ENCODE measurements at places on chromosomes 3 and 15.

- no peak for DNase-seq
These were observed 181.7 kb upstream of the MME start for GRCh38 chr3:154898443-154898842.

DNA sequence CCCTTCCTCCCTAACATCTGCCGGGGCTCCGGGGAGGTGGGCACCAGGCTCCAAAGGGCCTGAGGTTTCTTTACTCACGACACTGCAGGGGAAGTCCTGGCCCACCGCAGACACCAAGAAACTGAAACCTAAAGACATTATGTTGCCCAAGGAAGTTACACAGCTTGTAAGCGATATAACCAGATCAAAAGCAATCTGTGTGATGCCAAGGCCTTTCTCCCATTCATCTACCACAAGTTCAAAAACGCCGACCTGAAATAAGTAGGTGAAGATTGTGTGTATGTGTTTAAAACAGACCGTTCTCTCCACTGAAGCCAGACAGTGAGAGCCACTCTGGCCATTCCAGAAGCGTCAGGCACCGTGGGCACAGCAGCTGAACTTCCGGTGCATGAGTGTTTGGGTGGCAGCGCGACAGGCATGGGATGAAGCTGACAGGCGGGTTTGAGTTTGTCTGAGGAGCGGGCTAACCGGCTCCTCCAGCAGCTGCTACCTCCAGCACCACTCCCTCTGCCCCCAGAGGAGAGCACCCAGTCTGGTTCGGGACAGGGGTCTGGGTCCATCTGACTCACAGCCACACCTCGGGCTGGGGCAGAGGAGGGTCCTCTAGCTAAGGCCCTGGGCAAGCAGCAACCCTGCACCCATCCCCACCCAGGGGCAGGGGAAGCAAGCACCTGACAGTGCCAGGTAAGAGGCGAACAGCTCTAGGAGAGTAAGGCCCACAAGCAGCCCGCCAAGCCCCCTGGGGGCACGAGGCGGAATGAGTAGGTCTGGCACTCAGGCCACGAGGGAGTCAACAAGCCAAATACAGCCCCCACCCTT, 1.3 kb downstream of the TNK2 start:
- DNase-seq: peak; percentile 69

- DNase-seq: no peak
These were observed 32.9 kb downstream of the SOX14 start for GRCh38 chr3:137796993-137797392.

- DNase-seq: no peak
These were observed 517 bp downstream of the TMA7 start for GRCh38 chr3:48440590-48440958.

DNA sequence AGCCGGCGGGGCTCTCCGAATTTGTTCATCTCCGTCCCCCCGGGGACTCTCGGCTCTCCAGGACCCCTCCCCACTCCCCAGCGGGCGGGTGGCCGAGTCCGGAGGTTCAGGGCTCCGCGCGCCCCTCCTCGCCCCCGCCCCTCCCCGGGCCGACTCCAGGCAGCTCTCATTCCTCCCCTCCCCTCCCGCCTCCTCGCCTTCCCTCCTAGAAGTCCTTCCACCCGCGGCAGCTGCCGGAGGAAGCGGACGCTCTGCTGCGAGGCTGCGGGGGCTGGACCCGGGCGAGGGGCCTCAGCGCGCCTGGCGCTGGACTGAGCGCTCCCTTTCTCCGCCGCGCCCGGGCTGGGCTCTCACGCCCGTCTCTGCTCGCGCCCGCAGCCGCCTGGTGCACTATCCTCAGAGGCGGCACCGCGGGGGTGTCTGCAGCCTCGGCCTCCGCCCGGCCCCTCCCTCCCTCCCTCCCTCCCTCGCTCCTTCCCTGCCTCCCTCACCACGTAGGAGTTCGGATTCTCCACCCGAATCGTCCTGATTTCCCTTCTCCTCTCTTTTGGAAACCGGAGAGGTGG, at the start of gene ROBO2:
TSS of gene ROBO2 (plus strand) at position 494 of the 566 bp plus-strand sequence. CDS start 687 bp downstream, outside the sequence.
- DNase-seq: no peak

DNA sequence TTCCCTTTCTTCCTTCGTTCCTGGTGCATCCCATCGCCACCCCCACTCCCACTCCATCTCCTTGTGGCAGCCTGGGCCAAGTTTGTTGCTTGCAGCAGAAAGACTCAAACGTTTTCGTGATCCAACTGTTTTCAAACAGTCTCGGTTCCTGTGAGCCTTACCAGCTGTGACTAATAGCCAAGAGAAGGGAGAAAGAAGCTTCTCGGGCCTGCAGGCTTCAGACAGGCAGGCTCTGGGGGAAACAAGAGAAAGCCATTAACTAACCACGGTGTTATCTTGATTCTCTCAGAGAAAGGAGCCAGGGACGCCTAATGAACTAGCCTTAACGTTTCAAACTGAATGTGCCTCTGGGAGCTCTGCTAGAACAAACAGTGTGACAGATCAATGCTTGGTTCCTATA, 742.0 kb downstream of the NR2F2 start:
- DNase-seq: no peak

DNA sequence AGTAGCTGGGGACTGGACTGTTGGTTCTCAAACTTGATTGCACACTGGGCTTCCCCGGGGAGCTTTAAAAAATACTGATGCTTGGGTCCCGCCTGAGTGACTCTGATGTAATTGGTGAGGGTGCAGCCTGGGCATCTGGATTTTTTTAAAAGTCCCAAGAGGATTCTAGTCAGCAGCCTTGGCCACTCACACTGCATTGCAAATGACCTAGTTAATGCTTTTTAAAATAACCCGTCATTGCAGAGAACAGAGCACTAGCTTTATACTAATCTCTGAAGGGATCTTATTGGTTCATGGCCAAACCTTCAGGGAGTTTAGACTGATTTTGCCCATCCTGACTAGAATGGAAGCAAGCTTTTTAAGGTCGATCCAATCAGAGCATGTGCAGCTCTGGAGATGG, 310.6 kb upstream of the PROK2 start:
- DNase-seq: no peak

DNA sequence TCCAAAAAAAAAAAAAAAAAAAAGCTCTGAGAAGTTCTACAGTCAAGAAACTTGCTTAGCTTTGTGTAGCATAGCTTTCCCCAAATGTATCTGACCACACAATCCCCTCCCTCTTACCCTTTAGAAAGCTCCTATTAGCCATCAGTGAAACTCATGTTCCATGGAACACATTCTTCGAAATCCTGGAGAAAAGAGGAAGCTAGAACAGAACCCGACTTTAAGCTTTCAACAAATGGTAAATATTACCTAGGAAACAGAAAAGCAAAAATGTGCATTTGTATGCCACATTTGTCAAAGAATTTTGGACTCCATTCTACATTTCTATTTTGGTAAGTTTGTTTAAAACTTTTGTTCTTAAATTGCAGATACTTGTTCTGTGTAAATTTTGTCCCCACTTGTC, 17.4 kb upstream of the CRTC3 start:
- DNase-seq: no peak

GRCh38 chr3:54086652-54087405, 35.5 kb upstream of the CACNA2D3 start:
- DNase-seq: no peak

DNA sequence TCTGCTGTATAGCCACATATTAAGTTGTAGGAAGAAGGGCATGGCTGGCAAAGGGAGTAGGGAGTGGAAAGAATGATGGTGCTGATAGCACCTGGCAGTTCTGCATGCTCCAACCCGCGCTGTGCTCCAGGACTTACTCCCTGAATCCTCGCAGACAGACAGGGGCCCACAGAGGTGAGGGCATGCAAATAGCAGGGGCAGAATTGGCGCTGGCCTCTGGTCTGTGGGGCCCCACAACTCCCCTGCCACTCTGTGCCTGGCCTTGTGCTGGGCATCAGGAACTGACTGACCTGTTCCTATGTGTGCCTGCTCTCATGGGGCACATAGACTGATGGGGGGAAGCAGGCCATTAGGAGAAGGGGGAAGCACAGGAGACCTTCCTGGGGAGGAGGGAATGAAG, 20.9 kb downstream of the HDAC11 start:
- DNase-seq: no peak

- DNase-seq: no peak
These were observed 187.1 kb upstream of the DNAJC19 start for GRCh38 chr3:181176601-181177000.

- DNase-seq: no peak
These were observed 123.6 kb upstream of the BHLHE40 start for GRCh38 chr3:4855676-4856075.

GRCh38 chr15:25790000-25790660, 73.0 kb downstream of the ATP10A start:
- DNase-seq: no peak
